ENCODE measurements at places on chromosomes 1 and 21.
A peak's percentile ranks its signal among the peaks of the same experiment; 100 is the strongest.

DNA sequence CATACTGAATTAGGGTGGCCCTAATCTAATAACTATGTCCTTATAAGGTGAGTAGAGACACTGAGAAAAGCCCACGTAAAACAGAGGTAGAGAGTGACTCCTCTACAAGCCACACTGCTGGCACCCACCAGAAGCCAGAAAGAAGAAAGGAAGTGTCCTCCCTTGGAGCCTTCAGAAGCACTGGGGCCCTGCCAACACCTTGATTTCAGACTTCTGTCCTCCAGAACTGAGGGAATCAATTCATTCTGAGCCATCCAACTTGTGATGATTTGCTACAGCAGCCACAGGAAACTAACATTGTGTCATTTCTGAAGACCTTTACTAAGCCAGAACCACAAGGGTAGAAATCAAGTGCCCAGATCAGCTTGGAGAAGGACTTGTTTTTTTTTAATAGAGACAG is 15.0 kb downstream of the GNB1 start:
- no peak for DNase-seq

- DNase-seq: no peak
Measured at GRCh38 chr1:56429288-56429687, 150.1 kb downstream of the PLPP3 start.

GRCh38 chr1:161216945-161217712 is 2.0 kb downstream of the FCER1G start:
- DNase-seq: peak; percentile 72

GRCh38 chr1:107481756-107482384 is 341.0 kb downstream of the NTNG1 start:
- DNase-seq: no peak

GRCh38 chr1:38746941-38747600 is 112.5 kb downstream of the RRAGC start:
- no peak for DNase-seq

GRCh38 chr1:165501330-165501969 is 42.4 kb upstream of the LRRC52 start:
- DNase-seq: no peak

Data from EH (cell line).